ENCODE measurements at places on chromosomes 11 and 22.
A peak's percentile ranks its signal among the peaks of the same experiment; 100 is the strongest.

DNA sequence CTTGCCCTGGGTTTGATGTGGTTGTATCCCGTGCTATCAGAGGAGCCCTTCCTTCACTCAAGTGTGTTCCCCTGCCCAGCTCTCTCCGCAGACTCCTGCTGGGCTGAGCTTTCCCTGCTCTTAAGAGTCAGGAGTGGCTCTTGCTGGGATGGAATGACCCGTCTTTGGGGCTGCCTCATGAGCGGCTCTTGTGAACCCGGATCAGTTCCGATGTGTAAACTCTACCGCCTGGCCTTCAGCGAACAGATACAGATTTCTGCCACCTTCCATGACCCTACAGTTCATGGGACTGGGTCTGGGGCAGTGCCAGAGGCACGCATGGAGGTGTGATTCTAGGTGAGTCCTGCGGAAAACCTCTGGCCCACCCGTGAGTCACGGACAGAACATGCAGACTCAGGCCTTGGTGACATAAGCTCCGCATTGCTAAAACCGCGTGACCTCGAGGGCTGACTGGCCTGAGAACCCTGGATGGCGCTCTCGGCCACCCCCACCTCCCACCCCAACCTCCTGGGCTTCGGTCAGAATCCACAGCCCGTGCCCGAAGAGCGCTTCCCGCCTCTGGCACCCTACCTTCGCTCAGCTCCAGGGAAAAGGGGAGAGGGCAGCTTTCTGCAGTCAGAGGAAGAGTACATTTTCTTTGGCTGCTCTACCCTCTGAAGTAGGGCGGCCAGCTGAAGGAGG, 1.3 kb upstream of the ZBTB16 start:
- DNase-seq = no peak

- DNase-seq = no peak
These were observed 32.3 kb downstream of the MTMR2 start for GRCh38 chr11:95891423-95892170.

GRCh38 chr22:34931026-34931425, 134.9 kb upstream of the ISX start:
- DNase-seq = no peak

GRCh38 chr11:124190298-124191139, 7.4 kb downstream of the OR10D3 start:
- DNase-seq = no peak

GRCh38 chr11:66691311-66691980, 13.8 kb upstream of the RBM4B start:
- no peak for DNase-seq

- no peak for DNase-seq
These were observed 54.9 kb upstream of the BLID start for GRCh38 chr11:122170815-122171475.

GRCh38 chr22:28229566-28230485, 310.8 kb upstream of the PITPNB start:
- DNase-seq = no peak

- no peak for DNase-seq
These were observed 4.6 kb upstream of the BIRC3 start for GRCh38 chr11:102312667-102313066.

DNA sequence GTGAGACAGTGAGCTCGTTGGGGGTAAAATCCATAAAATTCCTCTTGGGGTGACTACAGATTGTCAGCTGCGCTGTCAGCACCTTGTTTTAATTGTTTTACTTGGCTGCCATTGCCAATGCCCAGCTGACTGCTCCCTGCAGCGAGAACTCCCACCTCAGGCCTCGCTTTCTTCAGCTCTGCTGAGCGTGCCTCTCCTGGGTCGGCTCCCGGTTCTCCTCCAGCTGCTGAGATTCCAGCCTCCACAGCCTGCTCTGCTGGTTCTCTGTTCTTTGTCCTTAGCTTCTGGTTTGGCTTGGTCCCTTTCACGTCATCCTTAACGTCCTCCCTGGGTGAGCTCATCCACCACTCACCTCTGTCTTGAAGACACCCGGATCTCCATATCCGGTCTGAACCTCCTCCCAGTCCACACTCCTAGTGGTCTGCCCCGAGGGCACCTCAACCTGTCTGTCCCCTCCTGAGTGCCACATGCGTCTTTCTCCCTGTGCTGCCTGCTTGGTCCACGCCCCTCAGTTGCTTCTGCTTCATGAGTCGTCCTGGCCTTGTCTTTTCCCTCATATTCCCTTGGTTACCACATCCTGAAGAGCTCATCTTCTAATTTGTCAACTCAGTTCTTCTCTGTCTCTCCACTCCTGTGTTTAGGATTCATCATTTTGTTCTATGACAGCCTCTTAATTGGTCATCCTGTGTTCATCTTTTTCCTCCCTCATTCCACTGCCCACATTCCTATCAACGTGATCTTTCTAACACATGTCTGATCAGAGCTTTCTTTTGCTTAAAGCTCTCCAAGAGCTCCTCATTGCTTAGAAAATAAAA, 35.6 kb downstream of the BMAL1 start:
- DNase-seq = no peak

DNA sequence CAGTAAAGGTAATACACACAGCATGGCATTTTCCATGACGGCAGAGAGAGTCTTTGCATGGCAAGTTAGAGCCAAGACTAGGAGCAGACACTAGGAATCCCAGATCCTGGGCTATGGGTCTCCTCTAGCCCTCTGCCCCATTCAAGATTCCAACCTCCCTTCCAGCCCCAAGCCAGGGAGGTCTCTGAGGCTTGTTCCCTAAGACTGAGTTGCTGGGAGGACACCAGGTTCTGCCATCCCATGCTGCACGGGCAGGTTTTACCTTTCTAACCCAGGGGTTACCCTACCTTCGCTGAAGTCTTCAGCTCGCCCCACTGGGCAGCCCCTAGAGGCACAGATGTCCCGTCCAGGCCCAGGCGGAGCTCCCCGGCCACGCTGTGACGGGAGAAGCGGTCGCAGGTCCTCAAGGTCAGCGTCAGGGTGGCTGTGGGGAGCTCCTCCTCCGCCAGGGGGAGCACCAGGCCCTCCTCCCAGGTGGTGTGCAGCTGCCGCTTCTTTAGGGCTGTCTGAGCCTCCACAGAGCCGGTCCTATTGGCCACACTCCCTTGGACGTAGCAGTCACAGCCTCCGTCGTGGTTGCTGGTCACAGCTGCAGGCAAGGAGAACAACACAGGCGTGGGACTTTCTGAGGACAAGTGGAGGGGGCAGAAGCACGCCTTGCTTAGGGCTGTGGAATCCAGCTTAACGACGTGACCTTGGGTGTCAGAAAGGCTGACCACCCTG, 33.8 kb downstream of the SYT13 start:
- peak; percentile 47 for DNase-seq

GRCh38 chr11:67705264-67705663, 30.8 kb upstream of the ALDH3B2 start:
- no peak for DNase-seq
